ENCODE measurements at places on chromosomes 1 and 21.

DNA sequence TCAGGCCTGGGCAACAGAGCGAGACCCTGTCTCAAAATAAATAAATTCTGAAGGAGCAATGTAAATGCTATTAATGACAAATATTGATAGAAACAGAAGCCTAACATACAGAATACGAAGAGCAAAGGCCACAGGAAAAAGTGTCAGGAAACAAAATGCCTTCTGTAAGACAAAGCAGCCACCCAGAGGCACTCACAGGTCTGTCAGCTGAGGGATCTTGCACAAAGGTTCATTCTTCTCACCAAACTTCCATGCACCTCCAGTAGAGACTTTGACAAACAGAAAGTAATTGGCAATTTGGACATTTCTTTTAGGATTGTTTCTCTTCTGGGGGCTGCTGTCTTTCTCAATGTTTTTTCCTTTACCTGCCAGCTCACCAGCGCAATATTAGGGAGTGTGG is 1.2 kb upstream of the ALDH9A1 start:
- no peak for DNase-seq

- DNase-seq: peak; percentile 27
Observed at GRCh38 chr1:38029685-38030511, 16.7 kb downstream of the POU3F1 start.

GRCh38 chr1:79224537-79224936 is 218.0 kb upstream of the ADGRL4 start:
- no peak for DNase-seq

GRCh38 chr1:119829625-119830024 is 18.4 kb upstream of the REG4 start:
- DNase-seq: no peak

DNA sequence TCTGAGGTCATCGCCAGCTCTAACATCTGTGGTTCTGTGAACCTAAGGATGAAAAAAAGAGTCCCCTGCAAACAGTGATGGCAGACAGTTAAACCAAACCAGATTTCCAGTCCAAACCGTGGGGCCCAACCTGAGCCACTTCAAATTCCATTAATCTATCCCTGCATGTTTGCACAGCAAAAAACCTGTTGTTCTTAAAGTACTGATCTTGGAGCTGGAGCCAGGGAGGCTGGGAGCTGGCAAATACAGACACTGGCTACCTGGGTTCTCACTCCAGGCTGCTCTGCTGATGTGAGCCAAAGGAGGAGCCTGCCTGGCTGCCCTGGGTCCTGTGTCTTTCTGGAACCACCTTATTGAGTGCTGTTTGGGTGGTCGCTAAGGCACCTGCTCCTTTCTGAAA is 16.4 kb downstream of the LDLRAD1 start:
- no peak for DNase-seq

- DNase-seq: no peak
Observed at GRCh38 chr1:115676498-115677181, 34.9 kb downstream of the VANGL1 start.

DNA sequence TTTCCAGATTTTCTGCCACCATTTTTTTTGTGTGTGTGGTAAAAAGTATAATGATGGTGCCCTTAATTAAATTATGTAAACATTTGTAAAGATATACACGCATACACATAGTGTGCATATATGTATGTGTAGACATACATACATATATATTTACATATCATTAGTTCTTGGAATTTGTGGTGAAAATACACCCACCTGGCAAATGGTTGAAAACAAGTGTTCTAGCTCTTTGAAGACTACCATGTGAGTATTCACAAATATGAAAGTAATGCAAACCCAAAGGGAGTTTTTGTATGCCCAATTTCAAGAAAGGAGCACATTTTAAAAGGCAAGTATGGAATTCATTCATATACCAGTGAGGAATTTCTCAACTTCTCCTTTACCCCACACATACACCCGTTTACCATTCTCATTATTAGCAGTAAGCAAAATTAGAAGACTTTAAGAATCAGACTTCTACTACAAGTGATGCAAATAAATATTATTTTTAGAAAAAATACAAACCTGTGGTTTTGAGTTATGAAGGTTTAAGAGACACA is 8.0 kb downstream of the RABGAP1L start:
- DNase-seq: no peak

DNA sequence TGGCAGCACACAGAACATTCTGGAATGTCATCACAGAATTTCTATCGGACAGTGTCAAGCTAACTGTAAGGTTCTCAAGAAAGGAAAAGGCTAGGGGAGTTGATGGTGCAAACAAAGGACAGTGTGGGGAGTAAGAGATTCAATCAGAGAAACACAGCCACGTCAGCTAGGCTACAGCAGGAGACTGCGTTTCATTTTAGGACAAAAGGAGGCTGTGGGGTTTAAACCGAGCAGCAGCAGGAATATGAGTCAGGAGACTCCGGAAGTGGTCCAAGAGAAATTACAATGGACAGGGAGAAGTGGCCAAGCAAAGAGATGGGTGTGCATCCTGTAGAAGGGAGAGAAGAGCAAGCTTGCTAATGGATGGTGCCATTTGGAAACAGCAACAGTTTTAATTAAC is 37.4 kb upstream of the C1orf198 start:
- no peak for DNase-seq

GRCh38 chr1:71157715-71158114 is 76.9 kb upstream of the ZRANB2 start:
- no peak for DNase-seq

DNA sequence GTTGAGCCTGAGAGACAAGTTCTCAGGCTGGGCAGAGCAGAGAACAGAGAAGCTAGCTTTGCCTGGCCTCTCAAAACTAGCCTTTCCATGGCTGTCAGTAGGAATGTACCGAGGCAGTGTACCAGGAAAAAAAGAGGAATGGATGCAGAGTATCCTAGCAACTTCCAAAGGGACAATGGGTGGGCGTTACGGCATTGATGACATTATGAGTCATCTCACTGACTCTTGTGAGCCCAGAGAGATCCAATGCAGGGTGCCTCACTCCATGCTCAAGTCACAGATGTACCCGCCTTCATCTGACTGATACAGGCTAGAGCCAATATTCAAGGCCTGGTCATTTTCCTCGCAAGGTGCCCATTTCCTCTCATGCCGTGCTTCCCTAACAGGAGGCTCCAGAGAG is 51.4 kb upstream of the C8B start:
- DNase-seq: no peak

- DNase-seq: no peak
Observed at GRCh38 chr1:171155484-171155883, 29.6 kb upstream of the FMO2 start.

GRCh38 chr1:59666106-59666505 is 148.6 kb upstream of the HOOK1 start:
- DNase-seq: no peak

DNA sequence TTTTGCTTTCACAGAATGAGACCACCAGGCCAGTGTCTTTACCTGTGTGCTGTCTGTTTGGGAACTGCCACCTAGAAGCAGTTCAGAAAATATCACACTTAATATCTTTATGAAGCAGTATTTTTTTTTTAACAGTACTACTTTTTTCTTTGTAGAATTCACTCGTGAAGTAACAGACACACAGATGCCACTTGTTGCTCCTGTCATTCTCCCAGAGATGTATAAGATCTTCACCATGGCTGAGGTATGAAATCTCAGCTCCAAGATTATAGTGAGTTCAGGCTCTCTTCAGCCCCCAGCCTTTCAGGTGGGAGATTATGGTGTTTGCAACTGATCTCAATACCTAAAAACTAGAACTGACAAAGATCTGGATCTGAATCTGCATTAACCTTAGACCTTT is 23.0 kb downstream of the IPO9 start:
- DNase-seq: no peak

DNA sequence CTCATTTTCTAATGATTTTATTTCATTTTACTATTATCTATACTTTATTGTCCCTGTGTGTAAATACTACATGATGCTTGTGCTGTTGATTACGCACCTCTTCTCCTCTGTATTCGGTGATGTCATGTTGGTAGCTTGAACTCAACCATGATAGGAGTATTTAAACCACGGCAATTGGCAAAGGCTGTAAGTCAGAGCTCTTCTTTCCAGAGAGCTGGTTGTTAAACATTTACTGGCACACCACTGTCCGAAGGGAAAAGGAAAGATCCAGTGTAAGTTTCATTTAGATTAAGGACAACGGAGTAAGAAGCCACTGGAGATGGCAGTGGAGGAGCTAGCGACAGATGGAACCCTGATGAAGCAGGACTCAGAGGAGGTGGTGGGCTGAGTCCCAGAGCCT is 93.4 kb upstream of the KCNE2 start:
- DNase-seq: no peak

DNA sequence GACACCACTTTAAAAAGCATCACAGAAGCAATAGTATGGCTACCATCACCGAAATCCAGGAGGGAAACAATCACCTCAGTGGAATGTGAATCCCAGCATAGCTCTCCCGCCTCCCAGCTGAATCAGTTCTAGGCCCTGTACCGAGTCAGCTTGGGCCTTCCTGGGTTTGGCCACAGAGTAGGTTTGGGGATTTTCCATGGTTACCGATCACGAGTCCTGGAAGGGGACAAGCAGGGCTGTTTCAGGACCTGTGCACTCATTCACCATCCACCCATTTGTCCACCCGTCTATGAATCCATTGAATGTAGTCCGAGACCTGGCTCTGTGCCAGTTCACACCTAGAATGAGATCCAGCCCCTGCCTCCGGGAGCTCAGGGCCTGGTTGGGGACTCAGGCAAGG is 94.2 kb downstream of the ARHGEF10L start:
- DNase-seq: no peak

GRCh38 chr1:37040773-37041172 is 6.5 kb upstream of the GRIK3 start:
- no peak for DNase-seq

- no peak for DNase-seq
Observed at GRCh38 chr1:42618866-42619265, 39.4 kb upstream of the PPIH start.

DNA sequence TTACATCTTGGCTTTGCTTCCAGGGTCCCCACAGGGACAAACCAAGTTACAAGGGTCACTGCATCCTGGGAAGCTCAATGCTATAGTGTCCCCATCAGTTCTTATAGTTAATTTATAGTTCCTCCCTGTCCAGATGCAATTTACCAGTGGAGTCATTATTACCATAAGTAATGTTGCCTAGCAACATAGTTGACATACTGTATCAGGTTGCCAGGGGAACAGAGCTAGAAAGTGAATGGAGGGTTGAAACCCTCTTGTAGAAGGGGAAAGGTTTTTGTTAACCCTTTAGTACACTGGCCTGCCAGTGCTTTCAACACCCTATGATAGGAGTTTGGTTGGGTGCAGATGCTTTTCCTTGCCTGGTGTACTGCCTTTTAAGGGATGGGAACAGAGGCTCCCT is 34.3 kb upstream of the TTC4 start:
- no peak for DNase-seq
